ENCODE measurements at places on chromosomes 1 and 21.

DNA sequence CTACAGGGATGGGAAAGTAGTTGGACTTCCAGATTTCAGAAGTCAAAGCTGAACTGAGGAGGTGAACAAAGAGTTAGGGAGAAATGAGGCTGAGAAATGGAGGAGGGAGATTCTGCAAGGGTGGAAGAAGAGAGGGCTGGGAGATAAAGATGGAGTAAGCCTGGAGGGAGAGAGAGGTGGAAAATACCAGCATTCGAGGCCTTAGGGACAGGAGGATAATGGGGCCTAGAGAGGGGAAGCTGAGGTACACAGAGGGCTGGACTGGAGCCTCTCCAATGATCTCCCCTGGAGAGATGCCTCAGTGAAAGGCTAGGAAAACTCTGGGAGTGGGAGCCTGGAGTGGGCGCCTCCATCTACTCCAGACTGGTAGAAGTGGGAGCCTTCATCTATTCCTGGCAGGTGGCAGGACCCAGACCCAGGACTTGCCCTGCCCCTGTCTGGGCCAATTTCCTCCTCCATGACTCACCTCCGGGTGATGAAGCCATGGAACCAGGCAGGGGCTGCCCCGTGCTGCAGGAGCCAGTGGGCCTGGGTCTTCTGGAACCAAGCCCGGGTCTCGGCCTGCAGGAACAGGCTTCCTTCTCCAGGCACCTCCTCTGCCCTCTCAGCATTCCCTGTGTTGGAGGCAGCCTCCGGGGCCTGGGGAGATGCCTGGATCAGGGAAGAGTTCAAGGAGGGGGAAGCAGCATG, 1.9 kb downstream of the SH2D2A start:
- no peak for DNase-seq

DNA sequence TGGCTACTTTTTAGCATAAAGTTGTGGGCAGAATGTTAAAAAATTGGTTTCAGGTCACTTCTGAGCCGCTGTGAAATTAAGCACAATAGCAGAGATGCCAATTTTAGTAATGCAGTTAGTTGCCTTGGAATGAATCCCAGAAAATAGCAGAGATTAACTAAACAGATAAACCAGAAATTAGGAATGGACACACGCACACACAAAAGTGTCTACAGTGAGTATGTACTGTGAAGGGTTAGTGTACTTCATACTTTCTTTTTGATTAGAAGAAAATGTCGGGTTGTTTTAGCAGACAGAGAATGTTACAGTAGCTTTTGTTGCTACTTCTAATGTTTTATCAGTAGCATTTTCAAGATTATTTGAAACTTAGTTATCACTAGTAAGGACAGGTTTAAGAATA, 106.7 kb downstream of the LEPR start:
- no peak for DNase-seq

DNA sequence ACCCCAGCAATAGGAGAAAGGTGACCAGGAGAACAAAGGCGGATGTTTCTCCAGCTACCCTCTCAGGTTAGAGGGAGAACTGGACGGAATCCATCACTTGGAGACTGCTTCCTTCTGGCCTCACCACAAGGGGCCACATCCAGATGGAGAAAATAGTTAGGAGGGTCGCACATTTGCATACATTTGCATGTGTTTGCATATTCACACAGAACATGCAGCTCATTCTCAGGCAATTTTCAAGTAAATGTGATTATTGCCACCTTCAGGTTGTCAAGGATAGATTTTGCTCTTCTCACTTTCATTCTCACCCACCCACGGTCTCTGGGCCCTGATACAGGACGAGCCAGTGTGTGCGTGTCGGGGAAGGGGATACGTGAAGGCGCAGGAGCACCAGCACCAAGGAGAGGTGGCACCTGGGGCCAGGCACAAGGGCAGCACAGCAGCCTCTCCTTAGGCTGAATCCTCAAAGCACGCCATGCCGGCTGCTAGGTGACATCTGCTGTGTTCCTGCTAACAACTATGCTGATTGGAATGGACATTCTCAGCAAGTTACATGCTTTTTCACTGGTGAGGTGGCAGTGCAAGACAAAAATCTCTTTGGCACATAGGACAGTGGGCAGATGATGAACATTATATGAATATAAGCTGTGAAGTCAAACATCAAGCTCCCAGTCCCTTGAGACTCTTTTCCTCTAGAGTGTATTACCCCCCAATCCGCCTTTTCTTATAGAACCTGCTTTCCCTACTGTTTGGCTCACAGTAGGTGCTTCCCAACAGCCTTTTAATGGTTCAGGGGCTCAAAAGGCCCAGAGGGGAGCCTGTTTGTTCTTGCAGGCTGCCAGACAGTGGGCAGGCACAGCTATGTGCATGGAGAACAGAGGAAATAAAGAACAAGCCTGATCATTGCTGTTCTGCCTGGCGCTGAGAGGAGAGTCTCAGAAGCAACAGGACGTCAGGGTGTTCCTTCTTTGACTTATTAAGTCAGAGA, 14.3 kb downstream of the ACKR1 start:
- no peak for DNase-seq

- no peak for DNase-seq
These were observed 63.5 kb downstream of the SKI start for GRCh38 chr1:2291577-2291976.

DNA sequence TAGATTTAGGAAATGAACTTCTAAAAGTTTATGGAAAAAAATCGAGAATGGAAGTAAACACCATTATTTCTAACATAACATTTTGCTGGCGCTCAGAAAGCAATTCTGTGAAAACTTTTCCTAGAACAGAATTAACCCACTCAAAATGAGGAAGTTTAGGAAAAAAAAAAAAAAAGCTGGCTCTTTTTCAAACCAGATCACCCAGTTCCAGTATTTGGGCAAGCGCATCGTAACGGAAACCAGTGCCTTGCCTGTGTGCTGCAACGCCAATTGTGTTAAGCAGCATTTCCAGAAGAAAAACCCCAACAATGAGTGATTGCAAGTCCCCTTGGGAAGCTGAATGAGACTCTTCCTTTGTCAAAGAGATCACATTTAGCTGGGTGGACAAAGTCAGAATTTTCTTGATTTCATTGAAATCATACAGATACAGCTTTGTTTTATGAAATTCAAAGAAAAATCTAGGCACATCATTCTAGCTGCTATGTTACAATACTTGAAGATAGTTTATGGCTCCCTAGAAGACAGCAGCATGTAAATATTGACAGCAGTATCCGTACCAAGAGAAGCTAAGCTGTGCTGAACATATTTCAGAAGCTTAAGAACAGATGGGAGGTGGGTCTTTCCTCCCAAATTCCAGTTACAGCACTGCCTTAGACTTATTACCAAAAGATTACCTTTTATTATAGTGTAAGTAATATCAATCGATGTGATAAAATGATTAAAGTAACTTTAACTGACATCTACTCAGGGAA, 113.4 kb downstream of the ERG start:
- no peak for DNase-seq

DNA sequence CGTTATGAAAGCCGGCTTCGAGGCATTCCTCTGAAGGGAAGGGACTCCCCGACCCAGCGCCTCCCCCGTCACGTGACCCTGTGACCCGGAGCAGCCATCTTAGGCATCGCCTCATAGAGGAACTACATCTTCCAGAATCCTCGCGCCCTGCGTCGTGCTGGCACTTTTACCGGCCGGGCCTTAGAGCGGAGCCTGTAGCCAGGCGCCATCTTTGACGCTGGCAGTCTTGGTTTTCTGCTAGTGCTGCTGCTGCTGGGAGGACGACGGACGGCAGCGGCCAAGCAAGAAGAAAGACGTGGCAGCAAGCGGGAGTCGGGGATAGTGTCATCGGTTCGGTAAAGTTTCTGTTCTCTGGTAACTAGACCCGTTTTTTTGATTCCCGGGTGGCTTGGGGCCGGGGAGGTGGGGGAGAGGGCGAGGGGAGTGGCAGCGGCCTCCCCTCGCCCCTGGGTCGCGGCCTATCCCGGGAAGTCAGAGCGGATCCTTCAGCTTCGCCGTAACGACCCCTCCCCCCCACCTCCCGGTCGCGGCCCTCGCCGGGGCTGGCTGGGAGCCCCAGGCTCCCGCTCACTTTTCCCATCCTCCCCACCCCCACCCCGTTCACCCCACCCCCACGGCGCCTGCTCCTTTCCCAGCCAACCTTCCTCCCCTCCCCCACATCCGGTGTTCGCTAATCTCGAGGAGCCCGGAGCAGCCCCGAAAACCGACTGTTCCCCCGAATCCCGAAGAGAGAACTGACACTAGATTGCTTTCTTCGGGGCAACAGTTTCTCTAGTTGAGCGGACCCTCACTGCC, at the start of the genes ZBED6 and ZC3H11A:
Gene ZBED6, plus strand, starts transcription at position 183 of the 795 bp plus-strand sequence. CDS start 1,900 bp downstream, outside the sequence.
Gene ZC3H11A, plus strand, starts transcription at position 183 of the 795 bp plus-strand sequence. CDS start 21,448 bp downstream, outside the sequence.
- DNase-seq = peak; percentile 76

DNA sequence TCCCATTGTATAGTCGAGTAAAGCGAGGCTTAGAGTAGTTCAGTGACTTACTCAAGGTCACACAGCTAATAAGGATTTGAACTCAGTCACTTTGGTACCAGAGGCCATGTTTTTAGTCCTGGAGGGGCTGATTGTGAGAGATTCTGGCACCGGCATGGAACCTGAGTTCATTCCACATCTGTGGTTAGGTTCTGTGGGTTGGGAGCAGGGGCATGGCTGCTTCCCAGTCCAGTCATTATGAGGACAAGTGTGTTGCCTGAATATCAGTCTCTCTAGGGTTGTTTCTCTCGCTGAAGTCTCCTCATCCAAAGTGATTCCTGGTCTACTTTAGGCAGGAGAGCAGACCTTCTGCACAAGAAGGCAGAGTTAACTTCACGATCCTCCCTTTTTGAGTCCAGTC, 90.6 kb downstream of the C1orf94 start:
- no peak for DNase-seq

GRCh38 chr1:71778940-71779339, 503.4 kb downstream of the NEGR1 start:
- DNase-seq = no peak

DNA sequence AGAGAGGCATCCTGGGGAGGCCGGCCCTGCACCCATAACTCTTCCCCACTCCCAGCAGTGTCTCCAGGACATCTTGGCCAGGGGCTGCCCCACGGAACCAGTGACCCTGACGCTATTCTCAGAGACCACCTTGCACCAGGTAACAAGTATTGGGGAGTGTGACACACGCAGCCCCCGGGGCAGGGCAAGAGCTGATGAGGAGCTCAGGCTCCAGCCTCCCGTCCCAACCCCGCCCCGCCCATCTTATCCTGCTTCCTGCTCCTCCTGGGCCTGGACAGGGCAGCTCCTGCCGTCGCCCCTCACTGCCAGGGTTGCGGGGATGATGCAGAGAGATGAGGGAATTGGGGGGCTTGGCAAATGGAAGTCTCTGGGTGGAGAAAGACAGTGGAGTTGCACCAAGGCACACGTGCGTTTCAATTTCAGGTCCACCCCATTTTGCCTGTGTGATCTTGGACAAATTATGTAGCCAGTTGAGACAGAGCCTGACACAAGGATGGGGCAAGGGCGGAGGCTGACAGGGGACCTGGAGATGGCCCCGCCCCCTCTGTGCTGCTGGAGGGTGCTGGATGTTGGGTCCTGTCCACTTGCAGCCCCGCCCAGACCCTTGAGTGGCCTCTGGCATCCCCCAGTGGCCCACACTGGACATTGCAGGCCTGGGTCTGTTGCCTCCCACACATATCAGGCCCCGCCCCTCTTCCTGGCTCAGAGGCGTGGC, 10.7 kb downstream of the CLCNKA start:
- DNase-seq = peak; percentile 58

DNA sequence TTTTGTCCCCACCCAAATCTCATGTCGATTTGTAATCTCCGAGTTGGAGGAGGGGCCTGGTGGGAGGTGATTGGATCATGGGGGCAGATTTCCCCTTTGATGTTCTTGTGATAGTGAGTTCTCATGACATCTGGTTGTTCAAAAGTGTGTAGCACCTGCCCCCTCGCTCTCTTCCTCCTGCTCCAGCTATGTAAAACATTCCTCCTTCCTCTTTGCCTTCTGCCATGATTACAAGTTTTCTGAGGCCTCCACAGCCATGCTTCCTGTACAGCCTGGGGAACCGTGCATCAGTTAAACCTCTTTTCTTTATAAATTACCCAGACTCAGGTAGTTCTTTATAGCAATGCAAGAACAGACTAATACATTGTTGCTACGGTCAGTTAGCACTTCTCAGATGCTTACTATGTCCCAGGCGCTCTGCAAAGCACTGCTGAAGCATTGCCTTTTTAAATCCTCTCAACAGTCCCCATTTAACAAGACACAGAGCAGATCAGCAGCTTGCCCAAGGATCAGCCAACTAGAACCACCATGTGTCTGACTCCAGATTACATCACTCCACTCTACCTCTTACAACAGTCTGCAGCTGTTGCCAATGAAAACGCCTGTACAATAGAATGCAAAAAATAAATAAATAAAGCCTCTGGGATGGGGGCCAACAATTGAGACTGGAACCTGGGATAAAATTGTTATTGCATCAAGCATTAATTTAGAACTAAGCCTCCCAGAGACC, 52.4 kb upstream of the USP1 start:
- DNase-seq = no peak

GRCh38 chr1:99969260-99969728, 502 bp upstream of the SLC35A3 start:
- no peak for DNase-seq

DNA sequence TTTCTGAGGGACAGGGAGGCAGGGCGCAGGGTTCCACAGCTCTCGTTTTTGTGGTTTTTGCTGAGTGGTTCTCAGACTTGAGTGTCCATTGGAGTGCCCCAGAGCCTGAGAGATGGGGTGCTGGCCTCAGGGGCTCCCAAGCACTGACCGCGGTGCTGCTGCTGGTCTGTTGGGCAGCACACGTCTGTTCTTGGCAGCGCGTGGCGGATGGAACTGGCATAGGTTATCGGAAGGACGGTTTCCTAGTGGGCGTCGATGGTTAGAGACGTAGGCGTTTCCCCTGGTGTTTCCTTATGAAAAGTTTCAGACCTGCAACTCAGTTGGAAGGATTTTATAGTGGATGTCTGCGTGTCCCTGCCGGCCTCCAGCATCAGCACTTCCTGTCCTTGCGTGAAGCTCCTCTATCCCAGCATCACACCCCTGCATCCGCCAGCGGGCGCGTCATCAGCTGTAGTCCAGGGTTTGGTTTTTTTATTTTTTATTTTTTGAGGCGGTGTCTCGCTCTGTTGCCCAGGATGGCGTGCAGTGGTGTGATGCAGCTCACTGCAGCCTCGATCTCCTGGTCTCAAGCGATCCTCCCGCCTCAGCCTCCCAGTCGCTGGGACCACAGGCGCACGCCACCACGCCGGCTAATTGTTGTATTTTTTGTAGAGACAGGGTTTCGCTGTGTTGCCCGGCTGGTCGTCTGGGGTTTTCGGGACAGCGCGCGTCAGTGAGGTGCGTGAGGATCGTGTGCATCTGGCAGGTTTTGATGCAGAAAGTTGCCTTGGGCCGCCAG, 11.8 kb downstream of the RRP1 start:
- DNase-seq = no peak

- DNase-seq = no peak
These were observed 54.3 kb downstream of the ABL2 start for GRCh38 chr1:179175011-179175841.

- DNase-seq = no peak
These were observed 30.8 kb upstream of the TMEM125 start for GRCh38 chr1:43238991-43239469.

All from SW 1271 (cell line).